ENCODE measurements at places on chromosomes 1 and 21.

GRCh38 chr1:224133741-224134299, 19.9 kb downstream of the FBXO28 start:
- no peak for DNase-seq

DNA sequence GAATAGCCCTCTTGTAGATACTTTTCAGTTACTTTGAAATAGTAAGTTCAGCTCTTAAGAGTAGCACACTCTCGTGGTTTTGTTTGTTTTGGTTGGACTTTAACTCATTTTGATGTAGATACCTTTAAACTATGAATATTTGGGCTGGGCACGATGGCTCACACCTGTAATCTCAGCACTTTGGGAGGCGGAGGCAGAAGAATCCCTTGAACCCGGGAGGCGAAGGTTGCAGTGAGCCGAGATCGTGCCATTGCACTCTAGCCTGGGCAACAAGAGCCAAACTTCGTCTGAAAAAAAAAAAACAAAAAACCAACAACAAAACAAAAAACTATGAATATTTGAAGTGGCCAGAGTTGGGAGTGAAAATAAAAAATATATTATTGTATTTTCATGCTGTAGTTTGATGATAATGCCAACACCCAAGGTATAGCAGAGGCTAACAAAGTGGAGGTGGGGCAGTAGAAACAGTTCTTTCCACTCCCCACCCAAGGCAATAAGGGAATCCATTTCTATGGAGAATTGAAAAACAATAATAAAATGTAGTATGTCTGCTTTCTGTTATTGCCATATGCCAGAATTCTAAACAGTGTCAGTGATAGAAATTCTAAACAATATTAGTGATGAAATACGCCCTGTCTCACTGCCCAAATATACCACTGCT, 1.7 kb downstream of the ZNF326 start:
- DNase-seq, result no peak

DNA sequence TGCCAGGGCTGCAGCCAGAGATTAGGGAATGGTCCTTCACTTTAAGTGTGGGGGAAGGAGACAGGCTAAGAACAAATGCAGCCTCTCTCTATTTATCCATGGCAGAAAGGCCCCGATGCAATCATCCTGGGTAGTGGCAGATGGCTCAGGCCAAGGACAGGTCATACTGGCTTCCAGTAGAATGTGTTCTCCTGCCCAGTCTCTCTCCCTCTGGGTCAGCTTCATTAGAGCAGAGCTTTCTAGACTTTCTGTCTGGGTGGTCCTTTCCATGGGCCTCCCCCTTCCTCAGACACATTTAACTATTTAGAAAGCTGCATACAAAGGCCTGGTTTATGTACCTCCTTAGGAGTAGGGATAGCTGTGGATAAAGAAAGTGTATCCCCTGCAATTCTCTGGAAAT, 4.8 kb upstream of the PTCH2 start:
- DNase-seq, result no peak

DNA sequence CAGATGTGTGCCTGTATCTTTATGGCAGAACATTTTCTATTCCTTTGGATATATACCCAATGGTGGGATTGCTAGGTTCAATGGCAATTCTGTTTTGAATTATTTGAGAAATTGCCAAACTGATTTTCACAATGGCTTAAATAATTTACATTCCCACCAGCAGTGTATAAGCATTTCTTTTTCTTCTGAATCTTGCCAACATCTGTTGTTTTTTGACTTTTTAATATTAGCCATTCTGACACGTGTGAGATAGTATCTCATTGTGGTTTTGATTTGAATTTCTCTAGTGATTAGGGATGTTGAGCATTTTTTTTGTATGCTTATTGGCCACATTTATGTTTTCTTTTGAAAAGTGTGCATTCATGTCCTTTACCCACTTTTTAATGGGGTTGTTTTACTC, 864.3 kb upstream of the ADAMTS5 start:
- no peak for DNase-seq

DNA sequence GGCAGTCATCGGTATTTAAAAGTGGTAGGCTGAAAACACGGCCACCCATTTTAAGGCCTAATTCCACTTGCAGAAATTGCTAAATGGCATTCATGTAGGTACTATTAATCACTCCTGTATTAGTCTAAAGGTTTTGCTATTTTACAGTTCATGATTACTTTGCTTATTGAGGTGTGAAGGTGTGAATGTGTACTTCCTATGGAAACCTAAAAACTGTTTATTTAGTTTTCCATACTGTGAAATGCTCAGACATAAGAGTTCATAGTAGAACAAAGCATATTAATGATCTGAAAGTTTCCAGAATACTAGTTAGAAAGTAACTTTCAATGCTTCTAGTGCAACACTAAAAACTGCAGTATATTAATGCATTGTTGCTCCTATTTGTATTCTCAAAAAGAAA, 69.8 kb downstream of the ITGB3BP start:
- DNase-seq, result no peak

- DNase-seq, result no peak
These were observed 359.8 kb downstream of the DUSP10 start for GRCh38 chr1:221381910-221382623.

DNA sequence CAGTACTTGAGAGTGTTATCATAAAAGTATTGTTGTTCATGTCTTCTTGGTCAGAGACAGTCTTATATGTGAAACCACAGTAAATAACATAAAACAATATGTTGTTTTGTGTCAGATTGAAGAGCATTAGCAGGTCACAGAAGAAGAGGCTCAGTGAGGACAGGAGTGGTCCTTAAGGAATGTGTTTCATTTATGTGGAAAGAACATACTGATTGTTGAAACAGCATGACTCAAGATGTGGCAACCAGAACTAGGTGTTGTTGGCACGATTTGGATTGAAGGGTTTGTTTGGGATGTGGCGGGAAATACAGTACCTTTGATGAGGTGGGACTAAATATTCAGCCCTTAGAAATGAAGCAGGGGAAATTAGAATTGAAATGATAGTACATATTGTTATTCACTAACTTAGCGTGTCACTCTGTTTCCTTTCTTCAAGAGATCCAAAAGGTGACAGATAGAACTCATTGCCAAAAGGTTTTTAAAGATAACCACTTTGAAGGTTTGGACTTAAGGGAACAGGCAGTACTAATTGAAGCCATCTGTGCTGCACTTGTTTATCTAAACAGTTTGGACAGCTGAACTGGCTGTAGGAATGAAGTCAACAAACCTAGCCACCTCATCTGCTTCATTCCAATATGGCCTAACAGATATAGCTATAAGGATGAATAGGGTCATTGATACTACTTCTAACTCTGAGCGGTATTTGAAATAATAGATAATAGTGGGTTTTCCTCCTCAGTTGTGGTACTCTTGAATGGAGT, 14.4 kb downstream of the RALGPS2 start:
- no peak for DNase-seq
